ENCODE measurements at places on chromosomes 16 and 17. TPM values are rescaled to one million over a fixed set of nuclear protein-coding genes. Genes with fewer than 3 reads are reported as not detected.

Gene PYY
- total RNA-seq, result not detected

Gene CCDC200
- not detected for total RNA-seq

Gene UBE2I
- total RNA-seq, result 57.2 TPM

Gene TBX2
- 7.7 TPM for total RNA-seq

Gene ITGA3
- 264 TPM for total RNA-seq

Gene TPSAB1
- not detected for total RNA-seq

Gene CD300E
- not detected for total RNA-seq

Gene MSLN
- total RNA-seq, result not detected

Gene CIITA
- under 0.01 TPM for total RNA-seq

Gene NPIPA8
- total RNA-seq, result not detected

All from myocyte (in vitro differentiated cells).